Mucosa of descending colon (tissue), 3 donors: ENCODE measurements at places on chromosomes 7 and 10. TPM values are rescaled to one million over a fixed set of nuclear protein-coding genes. Genes with fewer than 3 reads are reported as not detected.

STARD3NL gene
- 30.0 TPM for total RNA-seq

FFAR4 gene
- 36.3 TPM for total RNA-seq

- no peak for DNase-seq
These were observed 200.9 kb upstream of the CNTNAP2 start for GRCh38 chr7:145915679-145916078.

GRCh38 chr7:97819161-97819560, 53.0 kb downstream of the ASNS start:
- DNase-seq, result no peak

- DNase-seq, result peak; percentile 45
These were observed 127.8 kb downstream of the CELF2 start for GRCh38 chr10:11145495-11145855.

DNA sequence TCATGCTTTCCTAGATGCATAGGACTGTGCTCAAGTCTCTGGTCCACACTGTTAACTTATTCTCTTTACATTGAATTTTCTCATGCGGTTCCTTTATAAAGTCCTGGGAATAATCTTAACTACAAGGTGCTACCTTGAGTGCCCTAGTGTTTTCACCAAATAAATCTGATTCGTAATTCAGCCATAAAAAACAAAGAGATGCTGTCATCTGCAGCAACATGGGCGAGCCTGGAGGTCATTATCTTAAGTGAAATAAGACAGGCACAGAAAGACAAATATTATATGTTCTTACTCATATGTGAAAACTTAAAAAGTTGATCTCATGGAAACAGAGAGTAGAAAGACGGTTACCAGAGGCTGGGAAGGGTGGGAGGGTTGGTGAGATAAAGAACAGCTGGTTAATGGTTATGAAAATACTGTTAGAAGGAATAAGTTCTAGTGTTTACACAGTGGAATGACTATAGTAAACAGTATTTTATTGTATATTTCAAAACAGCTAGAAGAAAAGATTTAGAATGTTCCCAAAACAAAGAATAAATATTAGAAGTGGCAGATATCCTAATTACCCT, 38.3 kb downstream of the NT5C3A start:
- no peak for DNase-seq
